Activated CD4-positive, alpha-beta T cell treated with anti-CD3 and anti-CD28 coated beads, Interleukin-2, amount 50 U/mL, for 24 hours (primary cell): ENCODE measurements at places on chromosomes 2 and 18.

GRCh38 chr2:217512259-217512658 lies 490.5 kb downstream of the TNS1 start:
- DNase-seq: no peak

DNA sequence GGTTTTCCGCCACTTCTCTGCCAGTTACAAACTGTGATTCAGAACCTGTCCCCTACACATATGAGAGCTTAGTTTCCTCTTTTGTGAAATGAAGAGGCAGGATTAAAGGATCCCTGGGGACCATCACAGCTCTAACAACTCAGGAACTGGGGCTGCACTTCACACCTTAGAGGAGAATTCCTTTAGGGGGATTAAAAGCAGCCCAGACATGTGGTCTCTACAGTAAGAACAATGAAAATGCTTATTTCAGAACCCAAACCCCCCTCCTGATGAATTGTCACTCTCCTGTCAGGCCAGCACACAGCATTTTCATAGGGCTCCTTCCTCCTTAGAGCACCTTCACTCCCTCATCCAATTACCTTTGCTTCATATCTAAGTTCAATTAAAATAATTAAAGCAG lies 101.5 kb upstream of the NEDD4L start:
- no peak for DNase-seq

DNA sequence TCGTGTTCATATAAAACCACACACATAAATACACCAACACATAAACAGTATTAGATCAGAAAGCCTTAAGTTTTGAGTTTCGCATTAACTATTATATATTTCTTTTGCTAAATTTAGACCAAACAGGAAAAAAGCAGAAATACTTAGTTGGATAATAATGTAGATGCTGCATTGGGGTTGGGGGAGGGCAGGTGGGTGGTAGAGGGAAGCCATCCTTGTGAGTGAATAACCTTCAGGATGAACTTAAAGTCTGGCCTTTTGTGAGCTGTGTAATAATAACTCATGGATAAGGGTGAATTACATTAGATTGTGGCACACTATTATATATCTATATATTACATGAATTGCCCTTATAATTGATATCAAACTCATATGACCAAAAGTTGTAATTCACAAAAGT lies 174.7 kb downstream of the WDR7 start:
- DNase-seq: no peak

DNA sequence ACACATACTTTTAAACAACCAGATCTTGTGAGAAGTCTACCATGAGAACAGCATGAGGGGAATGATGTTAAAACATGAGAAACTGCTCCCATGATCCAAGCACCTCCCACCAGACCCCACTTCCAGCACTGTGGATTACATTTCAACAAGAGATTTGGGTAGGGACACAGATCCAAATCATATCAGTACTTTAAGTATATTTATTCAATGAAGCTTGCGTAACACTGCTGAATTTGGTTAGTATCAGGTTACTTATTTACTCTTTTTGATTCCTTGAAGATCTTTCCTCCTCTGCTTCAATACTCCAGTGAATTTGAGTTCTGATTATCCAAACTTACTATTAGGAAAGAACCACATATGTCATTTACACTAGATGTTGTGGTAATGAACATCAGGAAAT lies 418.6 kb downstream of the PIK3C3 start:
- DNase-seq: no peak

GRCh38 chr2:11562476-11562875 lies 28.6 kb downstream of the GREB1 start:
- DNase-seq: no peak

DNA sequence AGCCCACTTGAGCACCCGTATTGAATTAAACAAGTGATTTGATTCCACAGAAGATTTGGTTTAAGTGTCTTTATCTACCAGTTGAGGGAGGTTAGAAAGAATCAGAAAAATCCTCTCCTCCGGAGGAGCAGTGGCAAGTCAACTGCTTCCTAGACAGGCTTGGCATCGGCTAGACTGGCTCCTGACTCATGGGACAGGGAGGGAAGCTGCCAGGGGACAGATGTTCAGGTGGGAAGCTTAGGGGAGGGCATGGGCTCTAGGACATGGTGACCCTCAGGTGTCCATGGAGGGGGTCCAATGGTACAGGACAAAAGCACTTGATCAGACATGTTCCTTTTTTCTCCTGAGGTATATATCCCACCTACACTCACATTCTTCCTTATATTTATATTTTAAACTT lies 119.3 kb upstream of the IL1R2 start:
- no peak for DNase-seq

DNA sequence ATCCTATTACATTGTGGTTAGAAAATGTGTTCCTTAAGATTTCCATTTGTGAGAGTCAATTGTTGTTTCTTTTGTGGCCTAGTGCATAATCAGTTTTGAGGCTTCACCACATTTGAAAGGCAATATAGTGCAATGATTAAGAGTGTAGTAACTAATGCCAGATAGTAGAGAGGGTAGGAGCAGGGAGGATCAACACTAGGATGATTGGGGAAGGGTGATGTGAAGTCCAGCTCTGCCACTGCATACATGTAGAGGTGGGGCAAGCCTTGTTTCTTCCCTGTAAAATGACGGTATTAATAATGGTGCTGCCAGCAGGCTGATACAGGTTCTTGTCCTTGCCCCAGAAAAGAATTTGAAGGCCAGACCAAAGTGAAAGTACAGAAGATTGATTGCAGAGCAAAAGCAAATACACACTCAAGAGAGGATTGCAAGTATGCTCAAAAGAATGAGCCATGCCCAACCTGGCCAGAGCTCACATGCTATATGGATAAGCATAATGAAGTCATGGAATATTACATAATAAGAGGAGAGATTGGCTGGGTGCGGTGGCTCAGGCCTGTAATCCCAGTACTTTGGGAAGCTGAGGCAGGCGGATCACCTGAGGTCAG lies 8.0 kb downstream of the SP100 start:
- DNase-seq: no peak

DNA sequence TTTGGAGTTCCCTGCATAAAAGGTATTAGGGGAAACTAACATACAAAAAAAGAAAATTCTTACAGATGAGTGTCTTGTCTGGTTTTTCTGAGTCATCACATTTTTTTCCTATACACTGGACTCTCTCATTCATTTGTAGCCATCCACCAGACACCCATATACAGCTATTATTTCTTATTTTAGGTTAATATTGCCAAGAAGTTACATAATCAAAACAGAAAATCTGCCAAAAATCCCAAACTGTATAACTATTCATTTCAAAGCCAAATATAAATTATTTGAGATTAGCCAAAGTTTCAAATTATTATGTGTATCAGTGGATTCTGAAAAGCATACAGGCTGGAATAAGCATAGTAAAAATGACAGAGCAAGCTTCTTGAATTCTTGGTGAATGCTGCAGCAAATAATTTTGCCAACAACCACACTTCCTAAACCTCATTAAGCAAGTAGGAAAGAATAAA lies 191.2 kb downstream of the NCKAP5 start:
- DNase-seq: no peak

GRCh38 chr2:24021122-24021998 lies 11.5 kb downstream of the MFSD2B start:
- no peak for DNase-seq

GRCh38 chr2:8495189-8495989 lies 186.5 kb upstream of the ID2 start:
- DNase-seq: no peak

DNA sequence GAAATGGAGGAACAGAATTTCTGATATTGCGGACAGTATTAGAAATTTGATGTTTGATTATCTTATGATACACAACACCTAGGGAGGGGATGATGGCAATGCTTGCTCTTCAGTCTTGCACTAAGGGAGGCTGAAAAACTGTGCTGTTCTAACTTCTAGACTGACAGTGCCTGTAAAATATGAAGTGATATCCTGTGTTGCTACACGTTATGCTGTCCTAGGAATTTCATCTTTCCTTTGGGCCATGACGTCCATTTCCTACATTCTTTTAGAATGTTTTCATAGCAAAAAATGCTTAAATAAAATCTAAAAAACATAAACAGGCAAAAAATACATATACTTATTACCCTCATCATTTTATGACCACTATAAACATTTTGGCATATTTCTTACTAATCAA lies 55.3 kb downstream of the OSBPL1A start:
- DNase-seq: no peak

- DNase-seq: peak; percentile 66
Observed at GRCh38 chr2:113390124-113390849, 47.2 kb upstream of the ZNG1B start.

DNA sequence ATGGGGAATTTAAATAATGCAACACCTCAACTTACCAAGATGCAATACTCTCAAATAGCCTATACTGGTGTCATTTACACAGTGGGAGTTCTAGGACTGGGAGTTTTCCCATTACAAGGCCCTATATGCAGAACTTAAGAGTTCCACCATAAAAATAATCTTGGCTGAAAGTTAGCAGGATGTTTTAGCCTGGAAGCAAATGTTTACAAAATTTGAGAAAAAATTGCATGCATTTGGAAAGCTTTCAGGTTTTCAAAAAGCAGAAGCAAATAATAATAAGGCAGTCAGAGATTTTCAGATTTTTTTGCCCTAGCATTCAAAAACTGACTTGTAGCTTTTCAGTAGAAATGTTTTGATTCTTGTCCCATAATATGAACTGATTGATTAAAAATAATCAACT lies 397.3 kb downstream of the ARHGAP15 start:
- no peak for DNase-seq

GRCh38 chr18:45688833-45689232 lies 35.1 kb upstream of the SLC14A1 start:
- DNase-seq: peak; percentile 59

GRCh38 chr2:9268301-9269080 lies 61.9 kb downstream of the ASAP2 start:
- DNase-seq: no peak

- DNase-seq: no peak
Observed at GRCh38 chr2:18950361-18950851, 361.0 kb upstream of the NT5C1B start.
